Ecto neural progenitor cell (in vitro differentiated cells): ENCODE measurements at places on chromosomes 12 and 14.
A peak's percentile ranks its signal among the peaks of the same experiment; 100 is the strongest.

- DNase-seq: no peak
Measured at GRCh38 chr12:121048442-121048841, 9.4 kb upstream of the OASL start.

GRCh38 chr12:1835211-1836131, 15.1 kb downstream of the LRTM2 start:
- no peak for DNase-seq

GRCh38 chr14:73188501-73188911, 48.8 kb upstream of the PAPLN start:
- no peak for DNase-seq

- no peak for DNase-seq
Measured at GRCh38 chr12:113241191-113242025, 20.1 kb downstream of the TPCN1 start.

DNA sequence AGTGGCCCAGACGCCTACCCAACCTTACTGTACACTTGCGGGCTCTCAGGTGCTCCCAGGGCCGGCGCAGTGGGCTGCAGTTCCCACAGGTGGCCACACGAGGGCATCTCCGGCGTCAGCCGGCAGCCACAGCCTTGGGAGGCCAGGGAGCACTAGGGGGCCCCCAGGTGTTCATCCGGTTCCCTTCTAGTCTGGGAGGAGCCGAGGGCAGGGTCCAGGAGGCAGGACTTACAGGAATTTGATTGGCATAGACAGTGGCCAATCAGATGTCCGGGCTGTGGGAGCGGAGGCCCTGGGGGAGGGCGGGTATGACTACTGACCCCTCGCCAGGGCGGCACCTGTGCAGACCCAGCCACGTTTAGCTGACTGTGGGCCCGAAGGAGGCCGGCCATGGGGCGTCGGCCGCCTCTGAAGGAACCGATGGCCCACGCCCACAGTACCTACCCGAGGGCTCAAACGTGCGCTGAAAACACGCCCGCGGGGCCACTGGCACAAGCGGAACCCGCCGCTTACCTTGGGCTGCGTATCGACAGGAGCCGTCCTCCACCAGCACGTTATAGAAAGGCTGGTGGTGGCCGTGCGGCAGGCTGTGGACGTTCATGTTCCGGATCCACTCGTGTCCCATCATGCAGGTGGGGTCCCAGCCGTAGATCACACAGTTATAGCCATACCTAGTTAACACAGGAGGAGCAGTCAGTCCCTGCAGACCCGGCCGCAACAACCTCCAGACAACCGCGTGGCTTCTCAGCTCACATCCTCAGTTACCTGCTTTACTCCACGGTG, 34.8 kb downstream of the FBXO21 start:
- DNase-seq: peak; percentile 92

DNA sequence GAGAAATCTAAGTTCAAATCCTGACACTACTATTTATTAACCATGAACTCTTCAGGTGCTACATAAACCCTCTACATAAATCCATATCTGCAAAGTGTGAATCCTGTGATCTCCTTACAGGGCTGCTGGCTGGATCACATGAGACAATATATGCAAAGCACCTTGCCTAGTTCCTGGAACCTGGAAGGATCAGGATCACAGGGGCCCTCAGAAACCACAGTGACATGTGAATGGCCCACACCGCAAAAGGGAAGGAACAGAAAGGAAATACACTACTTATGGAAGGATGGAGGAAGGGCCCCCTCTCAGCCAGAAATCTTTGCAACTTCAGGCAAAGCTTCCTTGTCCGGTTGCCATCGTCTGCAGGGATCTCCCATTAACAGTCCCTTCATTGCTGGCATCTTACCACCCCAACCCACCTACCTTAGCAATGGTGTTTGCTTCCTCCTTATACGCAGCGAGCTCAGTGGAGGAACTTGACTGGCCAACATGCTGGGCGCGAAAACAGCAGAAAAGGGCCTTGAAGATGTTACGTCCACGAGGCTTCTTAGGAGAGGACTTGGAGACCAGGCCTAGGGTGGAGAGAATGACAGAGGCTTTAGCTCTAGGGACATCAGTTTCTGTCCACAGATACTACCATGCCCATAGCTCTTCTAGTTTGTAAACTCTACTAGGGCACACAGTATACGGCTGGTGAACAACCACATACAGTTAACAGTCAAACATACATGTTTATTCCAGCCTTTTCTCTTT, 10.7 kb upstream of the AVIL start:
- DNase-seq: no peak

GRCh38 chr12:30308010-30308717, 387.5 kb downstream of the IPO8 start:
- DNase-seq: no peak

DNA sequence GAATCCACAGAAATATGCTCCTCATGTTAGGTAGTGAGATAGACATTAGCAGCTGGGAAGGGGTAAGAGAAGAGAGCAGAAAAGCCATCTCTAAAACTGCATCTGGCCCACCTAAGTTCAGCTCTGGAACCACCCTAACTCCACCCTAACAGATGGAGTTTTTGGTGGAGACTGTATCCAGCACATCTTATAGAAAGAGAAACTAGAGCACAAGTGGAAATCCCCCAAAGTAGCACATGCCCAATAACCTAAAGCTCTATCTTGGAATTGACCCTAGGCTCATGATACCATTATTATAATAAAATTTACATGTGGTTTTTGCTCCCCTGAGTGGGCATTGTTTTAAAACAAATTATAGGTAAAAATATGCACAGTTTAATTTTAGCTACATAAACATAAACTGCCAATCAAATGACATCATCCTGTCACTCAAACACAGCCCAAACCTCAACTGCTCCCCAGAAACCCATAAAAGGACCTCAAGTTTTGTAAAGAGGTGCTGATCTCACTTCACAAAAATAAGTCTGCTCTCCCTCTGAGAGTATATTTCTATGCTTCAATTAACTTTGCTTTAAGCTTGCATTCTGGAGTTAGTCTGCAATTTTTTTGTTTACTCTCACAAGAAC, 206.4 kb downstream of the PIK3C2G start:
- DNase-seq: no peak

DNA sequence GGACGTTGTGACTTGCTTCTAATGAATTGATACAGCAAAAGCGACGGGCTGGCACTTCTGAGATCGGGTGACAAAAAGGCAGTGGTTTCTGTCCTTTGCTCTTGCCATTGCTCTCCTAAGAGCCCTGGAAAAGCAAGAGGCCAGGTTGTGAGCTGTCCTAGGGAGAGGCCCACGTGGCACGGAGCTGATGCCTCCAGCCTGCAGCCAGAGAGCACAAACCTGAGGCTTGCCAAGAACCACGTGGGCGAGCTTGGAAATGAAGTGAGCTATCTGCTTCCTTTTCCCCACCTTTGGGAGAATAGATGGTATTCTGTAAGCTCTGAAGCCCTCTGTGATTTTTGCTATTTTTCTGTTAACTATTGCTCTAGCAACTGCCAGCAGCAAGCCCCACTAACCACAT, 26.4 kb upstream of the NOS1 start:
- DNase-seq: no peak

DNA sequence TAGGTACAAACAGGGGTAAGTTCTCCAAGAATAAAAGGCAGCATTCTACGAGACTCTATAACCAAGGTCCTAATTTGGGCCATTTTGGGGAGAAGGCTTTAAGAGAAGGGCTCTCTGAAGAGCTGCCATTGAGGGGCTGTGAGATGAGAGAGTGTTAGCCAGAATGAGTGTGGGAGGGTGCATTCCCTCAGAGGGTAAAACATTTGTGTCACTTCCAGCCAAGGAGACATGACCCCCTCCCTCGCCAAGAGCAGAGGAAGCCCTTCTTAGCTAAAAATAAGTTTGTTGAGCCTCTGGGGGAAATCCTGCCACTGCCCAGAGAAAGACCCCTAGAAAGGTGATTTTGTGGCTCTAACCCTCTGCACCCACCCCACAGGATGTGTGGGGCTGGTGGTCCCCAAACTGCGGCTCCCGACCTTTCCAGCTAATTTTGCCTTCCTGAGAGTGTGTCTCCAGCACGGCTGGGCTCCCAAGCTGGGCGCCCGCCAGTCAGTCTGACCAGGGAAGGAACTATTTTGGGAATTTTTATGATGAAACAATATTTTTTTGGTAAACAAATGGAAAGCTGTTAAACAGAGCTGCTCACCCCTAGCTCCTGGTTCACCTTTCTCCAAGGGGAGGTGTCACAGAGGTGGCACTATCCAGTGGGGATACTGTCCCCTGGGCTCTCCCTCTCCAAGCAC, 65.9 kb upstream of the JDP2 start:
- no peak for DNase-seq

GRCh38 chr12:96570579-96570978, 81.2 kb downstream of the CFAP54 start:
- no peak for DNase-seq

DNA sequence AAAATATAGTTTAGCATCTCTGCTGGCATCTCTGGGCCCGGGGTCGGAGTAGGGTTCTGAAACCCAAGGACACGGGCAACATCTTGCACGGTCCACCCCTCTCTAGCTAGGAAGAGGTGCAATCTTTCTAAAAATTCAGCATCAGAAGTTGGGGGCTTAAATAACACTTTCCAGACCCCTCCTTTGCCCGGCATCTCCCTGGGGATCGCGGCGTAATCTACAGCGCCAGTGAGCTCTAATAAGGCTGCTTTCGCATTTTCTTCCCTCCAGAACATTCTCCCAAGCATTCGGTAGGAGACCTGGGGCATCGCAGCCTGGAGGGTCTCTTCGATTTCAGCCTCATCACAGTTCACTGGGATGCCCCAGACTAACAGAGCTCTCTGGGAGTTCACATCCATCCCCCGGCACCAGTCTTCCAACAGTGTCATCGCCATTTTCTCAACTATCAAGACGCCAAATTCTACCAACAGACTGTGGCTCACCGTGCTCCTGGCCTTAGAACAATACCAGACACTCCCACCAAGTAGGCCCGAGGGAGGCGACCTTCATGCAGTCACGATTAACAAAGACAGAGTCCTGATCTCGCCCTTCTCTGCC, 880 bp downstream of the PNMA1 start:
- DNase-seq: no peak

GRCh38 chr12:102406033-102406584, 74.3 kb downstream of the IGF1 start:
- no peak for DNase-seq

- no peak for DNase-seq
Measured at GRCh38 chr14:31881531-31882310, 195.4 kb upstream of the ARHGAP5 start.

DNA sequence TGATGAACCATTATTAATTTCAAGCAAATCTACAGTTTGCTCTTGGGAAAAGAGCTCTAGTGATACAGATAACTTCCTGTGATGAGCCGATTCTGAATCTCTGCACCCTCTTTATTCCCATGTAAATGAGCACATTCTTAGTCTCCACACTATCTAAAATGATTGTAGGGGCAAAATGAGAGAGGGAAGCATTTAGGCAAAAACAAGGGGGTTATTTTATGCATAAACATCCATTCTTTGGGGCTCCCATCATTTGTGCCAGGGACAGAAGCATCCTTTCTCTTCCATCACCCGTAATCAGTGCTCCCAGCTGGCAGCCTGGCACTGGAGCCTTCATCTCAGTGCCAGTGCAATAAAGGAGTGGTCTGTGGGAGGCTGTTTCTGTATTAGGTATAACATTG, 1.7 kb upstream of the GPD1 start:
- no peak for DNase-seq

- peak; percentile 66 for DNase-seq
Measured at GRCh38 chr14:76456200-76456599, 80.3 kb downstream of the ESRRB start.
